COR-L47 (cell line): ENCODE measurements at places on chromosomes 13 and 19.

DNA sequence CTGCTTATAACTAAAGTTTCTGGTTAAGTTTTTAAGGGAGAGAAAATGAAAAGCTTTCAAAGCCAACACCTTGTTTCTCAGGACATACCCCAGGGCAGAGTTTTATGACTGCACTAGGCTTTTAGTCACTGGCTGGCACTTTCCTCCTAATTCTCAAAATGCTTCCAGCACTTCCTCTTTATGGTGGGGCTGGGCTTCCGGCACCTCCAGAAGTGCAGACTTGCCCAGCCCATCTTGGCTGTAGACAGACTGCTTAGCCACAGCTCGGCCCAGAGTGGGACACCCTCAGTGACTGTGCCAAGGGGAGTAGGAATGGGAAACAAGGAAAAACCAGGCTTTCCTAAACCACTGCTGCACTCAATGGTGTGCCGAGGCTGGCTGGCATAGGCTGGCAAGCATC lies 23.2 kb upstream of the GTF3A start:
- no peak for DNase-seq

- DNase-seq, result no peak
These were observed 152.2 kb upstream of the UBL3 start for GRCh38 chr13:30002577-30002976.

DNA sequence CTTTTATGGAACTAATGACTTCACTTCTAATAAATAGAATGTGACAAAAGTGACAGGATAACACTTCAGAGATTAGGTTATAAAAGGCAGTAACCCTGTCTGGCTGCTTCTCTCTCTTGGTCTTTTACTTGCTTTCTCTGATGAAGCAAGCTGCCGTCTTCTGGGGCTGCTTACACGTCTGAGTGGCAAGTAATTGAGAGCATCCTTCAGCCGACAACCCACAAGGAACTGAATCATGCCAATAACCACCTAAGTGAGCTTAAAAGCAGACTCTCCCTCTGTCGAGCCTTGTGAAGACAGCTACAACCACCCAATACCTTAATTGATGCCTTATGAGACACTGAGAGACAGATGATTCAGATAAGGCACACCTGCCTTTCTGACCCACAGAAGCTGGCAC lies 1091.2 kb downstream of the SLITRK1 start:
- DNase-seq, result no peak

GRCh38 chr19:35908010-35908441 lies at the start of gene TYROBP:
TSS of gene TYROBP (minus strand) at chr19:35908295. CDS start at chr19:35908228, 67 bp downstream.
- DNase-seq, result no peak

DNA sequence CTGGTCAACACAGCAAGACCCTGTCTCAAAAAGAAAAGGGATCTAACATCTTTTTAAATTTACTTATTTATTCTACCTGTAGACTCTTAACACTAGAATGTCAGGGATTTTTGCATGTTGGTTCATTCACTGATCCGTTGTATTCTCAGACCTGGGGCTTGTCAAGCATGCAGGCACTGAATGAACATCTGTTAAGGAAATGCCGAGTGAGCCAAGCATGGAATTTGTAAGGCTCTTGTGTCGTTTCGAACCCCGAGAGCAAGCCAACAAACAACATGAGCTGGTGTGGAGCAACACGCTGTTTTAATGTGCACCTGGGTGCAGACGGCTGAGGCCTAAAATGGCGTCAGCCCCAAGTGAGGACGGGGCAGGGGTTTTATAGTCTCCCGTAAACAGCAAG lies 10.0 kb upstream of the OR1M1 start:
- no peak for DNase-seq

DNA sequence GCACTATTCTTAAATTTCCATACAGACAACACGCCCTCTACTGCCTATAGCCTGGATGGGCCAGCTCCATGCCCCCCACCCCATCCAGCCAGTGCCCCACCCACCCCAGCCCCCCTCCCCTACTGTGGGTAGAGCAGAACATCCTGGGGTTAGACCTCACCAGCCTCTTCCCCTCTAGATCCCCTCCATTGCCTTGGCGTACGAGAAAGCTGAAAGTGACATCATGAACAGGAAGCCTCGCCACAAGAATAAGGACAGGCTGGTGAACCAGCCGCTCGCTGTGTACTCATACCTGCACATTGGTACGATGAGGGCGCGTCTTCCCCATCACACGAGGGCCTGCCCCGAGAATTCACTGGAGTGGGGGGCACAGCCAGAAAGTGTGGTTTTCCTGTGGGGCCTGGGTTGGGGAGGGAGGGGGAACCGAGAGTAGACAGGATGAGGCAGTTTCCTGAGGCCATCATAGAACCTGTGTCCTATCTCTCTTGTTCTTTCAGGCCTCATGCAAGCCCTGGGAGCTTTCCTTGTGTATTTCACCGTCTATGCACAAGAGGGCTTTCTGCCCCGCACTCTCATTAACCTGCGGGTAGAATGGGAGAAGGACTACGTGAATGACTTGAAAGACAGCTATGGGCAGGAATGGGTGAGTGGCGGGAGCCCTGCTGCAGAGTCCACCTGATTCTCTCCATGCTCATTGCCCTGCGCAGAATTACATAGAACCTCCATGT lies 29.1 kb downstream of the ATP12A start:
- DNase-seq, result no peak

GRCh38 chr13:114077933-114078325 lies 54.5 kb downstream of the RASA3 start:
- peak; percentile 39 for DNase-seq

- DNase-seq, result no peak
These were observed 66.0 kb upstream of the TPP2 start for GRCh38 chr13:102530751-102531150.

- no peak for DNase-seq
These were observed 103.1 kb upstream of the UBL3 start for GRCh38 chr13:29953542-29953941.

- no peak for DNase-seq
These were observed 652 bp downstream of the CHERP start for GRCh38 chr19:16541526-16542044.

GRCh38 chr19:41218615-41219507 lies at the start of gene AXL:
TSS of gene AXL (plus strand) at chr19:41219223. CDS start at chr19:41219393, 170 bp downstream.
- DNase-seq, result no peak

GRCh38 chr19:43667126-43667875 lies 2.7 kb downstream of the PLAUR start:
- no peak for DNase-seq

DNA sequence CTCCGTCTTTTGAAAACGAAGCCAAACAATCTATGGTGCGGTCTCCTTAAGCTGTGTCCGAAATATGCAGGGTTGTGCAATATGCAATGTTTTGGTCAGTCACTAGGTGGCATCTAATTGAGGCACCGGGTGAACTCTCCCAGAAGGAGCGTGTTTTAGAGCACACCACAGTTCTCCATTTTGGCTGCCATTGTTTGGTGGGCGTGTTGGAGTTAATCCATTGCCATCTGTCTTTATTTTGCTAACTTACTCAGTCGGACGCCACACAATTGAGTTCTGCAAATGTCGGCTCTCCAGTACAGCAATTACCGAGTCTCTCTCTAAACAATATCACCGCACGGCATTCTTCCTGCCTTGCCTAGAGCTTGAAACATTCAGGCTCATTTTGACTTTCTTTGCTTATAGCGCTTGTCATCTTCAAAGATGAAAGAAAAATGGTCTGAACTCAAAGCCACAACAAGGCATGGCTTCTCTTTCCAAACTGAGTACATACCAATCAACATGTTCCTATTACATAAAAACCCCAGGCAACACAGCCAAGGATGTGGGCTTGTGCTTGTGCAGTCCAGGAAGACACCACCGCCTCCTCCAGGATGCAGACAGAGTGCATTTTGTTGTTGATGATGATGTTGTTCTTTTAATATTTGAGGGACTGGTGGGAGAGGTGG lies 182.0 kb upstream of the SERP2 start:
- peak; percentile 52 for DNase-seq

DNA sequence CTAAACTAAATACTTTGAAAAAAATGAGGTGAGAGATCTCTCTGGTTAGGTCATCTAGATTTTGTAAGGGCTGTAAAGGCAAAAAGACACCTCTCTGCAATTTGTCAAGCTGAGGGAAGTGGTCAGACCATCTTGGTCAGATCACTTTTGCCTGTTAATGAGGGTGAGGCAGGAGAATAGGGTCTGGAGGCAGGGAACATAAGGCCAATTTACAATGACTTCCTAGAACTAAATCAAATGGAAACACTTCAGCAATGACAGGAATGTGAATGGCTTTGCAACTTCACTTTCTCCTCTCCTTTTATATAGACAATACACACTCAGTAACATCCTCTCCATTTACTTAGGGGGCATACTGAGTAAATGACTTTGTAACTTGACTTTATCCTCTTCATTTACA lies 1653.4 kb downstream of the SLITRK5 start:
- DNase-seq, result no peak

DNA sequence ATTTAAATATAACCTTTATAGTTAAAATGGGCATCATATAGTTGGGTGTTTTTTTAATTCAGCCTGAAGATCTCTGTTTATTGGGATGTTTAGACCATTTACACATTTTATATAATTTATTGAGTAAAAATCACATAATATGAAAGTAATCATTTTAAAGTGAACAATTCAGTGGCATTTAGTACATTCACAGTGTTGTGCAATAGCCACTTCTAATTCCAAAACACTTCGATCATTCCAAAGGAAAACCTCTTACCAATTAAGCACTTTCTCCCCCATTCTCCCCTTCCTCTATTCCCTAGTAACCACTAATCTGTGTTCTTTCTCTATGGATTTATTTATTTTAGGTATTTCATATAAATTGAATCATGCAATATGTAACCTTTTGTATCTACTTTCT lies 30.2 kb downstream of the ZNF527 start:
- no peak for DNase-seq

DNA sequence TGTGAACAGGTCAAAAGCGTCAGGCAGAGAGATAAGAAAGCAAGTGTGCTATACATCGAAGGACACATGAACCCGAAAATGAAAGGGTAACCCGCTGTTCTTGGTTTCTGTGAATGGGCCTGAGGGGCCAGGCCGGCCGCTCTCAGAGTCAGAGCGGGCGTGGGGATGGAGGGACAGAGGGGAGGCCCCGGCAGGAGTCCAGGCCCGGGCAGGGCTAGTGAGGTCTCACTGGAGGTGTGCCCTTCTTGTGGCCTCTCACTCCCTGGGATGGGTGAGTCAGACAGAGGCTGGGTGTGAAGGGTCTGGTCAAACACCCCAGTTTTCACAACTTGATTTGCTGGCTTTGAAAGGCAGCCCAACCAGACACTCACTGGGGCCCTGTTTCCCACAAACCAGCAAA lies 17.4 kb upstream of the NDUFS7 start:
- DNase-seq, result no peak

DNA sequence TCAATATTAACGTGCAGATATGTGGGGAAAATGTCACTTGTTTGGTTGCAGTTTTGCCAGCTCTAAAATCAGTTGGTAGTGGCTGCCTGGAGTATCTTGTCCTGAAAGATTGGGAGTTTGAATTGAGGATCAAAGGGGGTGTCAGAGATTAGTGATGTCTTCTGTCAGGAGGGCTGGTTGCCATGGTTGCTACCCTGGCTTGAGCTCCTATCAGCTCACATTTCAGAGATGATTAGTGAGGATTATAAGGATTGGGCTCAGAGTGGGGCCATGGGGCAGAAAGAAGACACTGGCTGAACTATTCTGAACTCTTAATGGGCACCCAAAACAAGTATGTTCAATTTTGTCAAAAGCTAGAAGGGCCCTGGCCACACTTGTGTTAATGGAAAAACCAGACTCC lies 95.5 kb upstream of the RNF113B start:
- DNase-seq, result no peak

DNA sequence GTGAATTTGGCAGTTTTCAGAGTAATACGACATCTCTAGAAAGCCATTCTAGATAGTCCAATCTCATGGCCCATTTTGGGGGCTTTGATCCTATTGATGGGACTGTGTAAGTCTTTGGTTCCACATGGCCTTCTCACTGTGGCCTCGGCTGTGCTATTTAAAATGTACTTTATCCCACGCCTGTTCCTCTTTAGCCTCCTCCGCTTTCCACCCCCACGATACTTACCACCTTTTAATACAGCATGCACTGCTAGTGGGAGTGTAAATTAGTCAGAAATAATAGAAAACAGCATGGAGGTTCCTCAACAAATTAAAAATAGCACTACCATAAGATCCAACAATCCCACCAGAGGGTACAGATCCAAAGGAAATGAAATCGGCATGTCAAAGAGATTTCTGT lies 28.3 kb upstream of the CEBPG start:
- DNase-seq, result no peak

GRCh38 chr13:27022571-27023311 lies 148.9 kb downstream of the USP12 start:
- peak; percentile 60 for DNase-seq

- DNase-seq, result no peak
These were observed 56.6 kb downstream of the CELF5 start for GRCh38 chr19:3281026-3281425.

- DNase-seq, result no peak
These were observed 155.7 kb downstream of the ENOX1 start for GRCh38 chr13:43631106-43631505.

- DNase-seq, result no peak
These were observed 193.8 kb downstream of the KATNAL1 start for GRCh38 chr13:30113551-30113950.

GRCh38 chr13:39051157-39051556 lies 12.9 kb downstream of the NHLRC3 start:
- DNase-seq, result peak; percentile 59
